ENCODE measurements at places on chromosomes 3 and 15.

- DNase-seq, result no peak
These were observed 69.8 kb downstream of the SH3GL3 start for GRCh38 chr15:83516935-83517334.

- DNase-seq, result no peak
These were observed 373.4 kb downstream of the NLGN1 start for GRCh38 chr3:173770796-173771573.

DNA sequence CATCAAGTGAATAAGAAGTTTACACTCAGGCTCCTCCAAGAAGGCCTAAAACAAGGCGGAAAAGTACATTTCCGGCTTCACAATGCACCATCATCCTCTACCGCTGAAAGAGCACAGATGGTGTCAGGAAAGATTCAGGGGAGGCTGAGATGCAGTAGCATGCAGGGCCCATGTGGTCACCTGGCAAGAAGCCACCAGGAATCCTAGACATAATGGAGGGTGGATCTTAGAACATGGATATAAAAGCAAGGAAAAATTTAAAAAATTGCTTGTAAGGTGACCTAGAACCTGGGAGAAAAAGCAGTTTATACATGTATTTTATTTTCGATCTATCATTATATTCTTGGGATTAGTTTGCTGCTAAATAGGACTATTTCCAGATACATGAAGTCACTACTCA is 21.9 kb upstream of the OTOL1 start:
- no peak for DNase-seq

DNA sequence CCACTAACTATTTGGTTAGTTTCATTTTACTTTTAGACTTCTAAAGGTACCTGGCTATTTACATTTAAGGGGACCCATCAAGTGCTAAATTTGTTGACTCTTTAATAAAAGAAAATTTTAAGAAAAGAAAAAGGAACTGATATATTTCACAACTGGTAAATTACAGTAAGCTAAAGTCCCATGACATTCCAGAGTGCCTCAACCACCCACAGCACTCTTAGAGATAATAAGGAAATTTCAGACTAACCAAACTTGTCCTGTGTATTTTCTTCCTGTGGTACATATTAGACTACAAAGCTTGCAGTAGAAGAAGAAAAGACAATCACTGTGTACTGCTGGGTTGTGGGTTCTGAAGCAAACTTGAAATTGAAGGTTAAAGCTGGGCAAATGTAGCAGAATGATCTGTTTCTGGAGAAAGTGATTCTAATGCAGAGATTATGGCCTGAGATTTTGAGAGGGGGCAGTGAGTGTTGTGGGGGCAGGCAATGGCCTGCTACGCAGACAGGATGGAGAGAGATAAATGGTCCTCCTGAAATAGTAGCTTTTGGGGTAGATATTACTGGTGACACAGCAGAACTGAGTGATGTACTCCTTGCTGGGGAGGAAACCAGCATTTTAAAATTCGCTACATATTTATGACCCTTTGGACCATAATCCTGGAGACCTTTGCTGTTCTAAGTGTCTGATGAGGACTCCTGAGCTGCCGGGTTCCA is 24.5 kb upstream of the MFSD1 start:
- DNase-seq, result no peak

DNA sequence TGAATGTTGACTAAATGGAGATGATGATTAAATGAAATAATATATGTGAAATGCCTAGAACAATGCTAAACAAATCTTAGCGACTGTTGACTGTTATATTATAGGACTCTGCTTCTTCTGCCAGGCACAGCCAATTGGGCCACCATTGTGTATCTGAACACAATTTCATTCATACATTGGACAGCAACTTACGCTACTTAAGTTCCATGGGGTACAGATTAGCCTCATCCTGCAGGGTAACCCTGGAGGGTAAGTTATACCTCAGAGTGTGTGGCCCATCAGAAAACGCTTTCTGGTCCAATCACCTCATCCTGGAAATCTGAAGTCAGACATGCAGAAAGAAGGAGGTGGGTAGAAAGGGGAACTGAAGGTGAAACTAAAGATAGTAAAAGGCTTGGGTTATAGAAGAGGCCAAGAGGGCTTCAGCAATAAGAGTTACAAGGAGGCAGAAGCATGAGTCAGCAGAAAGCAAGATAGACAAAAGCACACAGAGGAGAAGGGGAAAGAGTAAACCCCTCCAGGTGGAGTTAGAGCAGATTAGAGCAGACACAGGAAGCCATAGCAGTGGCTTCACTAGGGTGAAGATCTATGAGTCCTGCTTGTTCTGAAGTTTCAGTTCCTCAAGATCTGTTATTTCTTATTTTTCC is 119.3 kb upstream of the SLC24A5 start:
- DNase-seq, result no peak

DNA sequence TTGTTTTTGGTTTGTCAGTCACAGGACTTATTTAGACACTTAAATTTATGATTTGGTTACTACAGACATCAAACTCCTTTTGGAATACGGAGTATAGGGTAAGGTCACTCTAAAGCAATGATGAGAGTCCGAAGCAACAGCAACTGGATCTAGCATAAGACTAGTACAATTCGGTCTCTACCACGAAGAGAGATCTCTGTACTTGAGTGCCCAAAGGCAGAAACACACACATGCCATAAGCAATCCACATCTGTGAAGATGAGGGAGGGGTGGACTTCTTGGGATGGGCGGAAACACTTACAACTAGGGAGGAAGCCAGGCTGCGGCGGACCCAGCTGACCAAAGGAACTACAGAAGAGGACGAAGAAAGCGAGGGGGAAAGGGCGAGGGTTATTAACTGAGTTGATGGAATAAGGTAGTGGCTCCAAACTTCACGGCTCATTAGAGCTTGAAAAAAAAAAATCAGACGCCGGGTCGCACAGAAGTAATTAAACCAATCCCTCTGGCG is 595 bp downstream of the DPH6 start:
- DNase-seq, result no peak

DNA sequence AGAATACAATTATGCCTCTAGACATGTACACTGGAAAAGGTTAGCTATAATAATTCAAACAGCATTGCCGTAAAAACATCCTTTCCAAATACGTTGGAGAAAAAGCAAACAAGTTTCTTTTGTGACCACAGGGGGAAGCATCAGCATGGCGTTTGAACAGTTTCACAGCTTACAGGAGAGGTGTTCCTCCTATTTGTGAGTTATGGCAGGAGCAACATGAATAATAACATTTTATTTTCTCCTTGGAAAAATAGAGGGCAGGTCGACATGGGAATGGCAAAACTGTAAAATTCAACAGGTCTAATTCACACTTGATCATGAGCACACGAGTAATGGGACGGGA is 39.7 kb upstream of the GADL1 start:
- DNase-seq, result no peak

DNA sequence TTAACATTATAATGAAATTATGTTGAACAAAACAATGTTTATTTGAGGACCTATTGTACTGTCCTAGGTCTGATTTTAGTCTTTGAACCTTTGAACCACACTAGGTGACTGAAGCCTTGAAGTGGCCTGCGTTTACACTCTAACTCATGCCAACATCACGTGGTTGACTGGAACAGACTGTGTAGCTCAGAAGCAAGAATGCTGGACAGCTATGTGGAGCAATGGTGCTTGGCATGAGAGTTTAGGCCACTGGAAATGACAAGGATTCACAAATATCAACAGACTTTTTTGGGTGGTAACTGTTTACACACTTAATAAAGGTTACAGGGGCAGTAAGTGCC is 391.5 kb downstream of the RAP2B start:
- no peak for DNase-seq

GRCh38 chr3:69568951-69569350 is 170.3 kb upstream of the MITF start:
- no peak for DNase-seq

DNA sequence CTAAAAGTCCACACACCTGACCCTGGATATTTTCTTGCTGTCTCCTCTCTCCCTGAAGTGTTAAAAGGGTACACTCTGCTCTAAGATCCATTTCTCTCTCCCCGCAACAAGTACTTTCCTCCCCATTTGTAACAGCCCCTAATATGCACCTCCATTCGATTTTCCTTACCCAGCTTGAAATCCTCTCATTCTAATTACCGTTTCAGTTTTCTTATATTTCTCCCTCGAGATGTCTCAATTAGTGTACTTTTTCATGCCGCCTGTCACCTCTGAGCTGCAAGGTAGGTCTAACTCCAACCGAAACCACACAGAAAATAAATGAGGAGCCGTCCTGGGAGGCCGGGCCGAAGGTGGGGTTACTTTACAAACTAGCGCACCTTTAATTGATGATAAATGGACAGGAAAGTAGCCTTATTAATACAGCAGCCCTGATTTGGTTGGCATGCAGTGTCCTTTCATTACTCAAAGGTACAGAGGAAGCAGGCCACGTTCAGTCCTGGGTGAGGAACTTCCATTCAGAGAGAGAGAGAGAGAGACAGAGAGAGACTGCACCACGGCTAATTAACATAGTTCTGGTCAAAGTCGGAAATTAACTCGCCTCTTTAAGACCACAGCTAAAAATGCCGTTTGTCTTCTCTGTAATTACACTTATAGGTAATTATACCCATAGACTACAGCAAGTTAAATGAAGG is 319.9 kb downstream of the ARRDC4 start:
- no peak for DNase-seq

GRCh38 chr3:61944726-61945125 is 383.4 kb downstream of the PTPRG start:
- no peak for DNase-seq

- no peak for DNase-seq
These were observed 906.0 kb upstream of the ALCAM start for GRCh38 chr3:104460477-104461406.

GRCh38 chr3:179018808-179019207 is 52.8 kb downstream of the ZMAT3 start:
- DNase-seq, result no peak

- no peak for DNase-seq
These were observed 119.6 kb downstream of the ASB7 start for GRCh38 chr15:100721758-100722550.

- no peak for DNase-seq
These were observed 384.1 kb downstream of the PLOD2 start for GRCh38 chr3:145776782-145777408.

GRCh38 chr3:45904931-45905330 is 18.6 kb downstream of the CCR9 start:
- no peak for DNase-seq

GRCh38 chr3:25911525-25912295 is 121.8 kb downstream of the OXSM start:
- DNase-seq, result no peak

- no peak for DNase-seq
These were observed 99.4 kb downstream of the FLNB start for GRCh38 chr3:58107597-58107996.

GRCh38 chr3:156471431-156471830 is 83.5 kb downstream of the SSR3 start:
- no peak for DNase-seq

GRCh38 chr3:69095636-69096035 is 10.9 kb downstream of the ARL6IP5 start:
- DNase-seq, result no peak

DNA sequence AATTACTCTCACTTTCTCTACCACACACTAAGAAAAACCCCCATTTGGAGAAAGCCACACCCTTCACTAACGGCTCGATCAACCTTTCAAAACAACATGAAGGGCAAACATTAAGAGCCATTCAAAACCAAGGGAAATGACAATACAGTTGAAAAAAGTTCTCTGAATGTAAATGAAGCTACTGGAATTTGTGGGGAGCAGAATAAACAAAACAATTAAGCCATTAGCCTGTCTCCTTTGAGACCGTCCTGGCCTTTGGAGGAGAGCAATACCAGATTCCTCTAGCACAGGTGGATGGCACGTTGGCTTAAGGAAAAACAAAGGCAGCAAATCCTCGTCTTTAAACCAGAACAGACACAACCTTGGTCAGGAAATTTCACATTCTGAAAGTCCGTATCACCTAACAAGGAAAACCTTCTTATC is 18.7 kb downstream of the MYO1E start:
- no peak for DNase-seq

DNA sequence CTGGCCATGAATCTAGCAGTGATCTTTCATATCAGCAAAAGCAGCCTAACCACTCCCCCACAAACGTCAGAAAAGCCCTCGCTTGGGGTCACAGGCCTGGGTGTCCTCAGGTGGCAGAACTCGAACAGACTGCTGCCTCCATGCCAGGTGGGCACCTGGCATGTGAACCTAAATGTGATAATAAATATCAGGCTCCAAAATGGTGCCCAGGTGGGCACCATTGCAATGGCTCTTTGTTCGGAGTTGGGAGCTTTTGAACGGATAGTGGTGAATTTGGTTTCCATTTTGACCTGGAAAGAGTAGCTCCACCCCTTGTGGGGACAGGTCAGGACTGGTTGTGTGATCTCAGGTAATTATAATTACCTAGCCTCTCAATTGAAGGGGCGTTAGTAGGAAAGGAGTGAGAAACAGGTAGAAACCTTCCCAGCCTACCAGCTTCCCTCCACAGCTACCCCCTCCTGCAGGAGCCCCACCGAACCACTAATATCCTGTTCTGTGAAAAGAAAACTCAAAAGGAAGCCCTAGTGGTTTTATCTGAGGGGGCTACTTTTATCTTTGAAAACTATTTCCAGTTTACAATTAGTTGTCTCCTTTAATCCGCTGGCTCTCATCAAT is 18.1 kb downstream of the MYO1E start:
- DNase-seq, result no peak

DNA sequence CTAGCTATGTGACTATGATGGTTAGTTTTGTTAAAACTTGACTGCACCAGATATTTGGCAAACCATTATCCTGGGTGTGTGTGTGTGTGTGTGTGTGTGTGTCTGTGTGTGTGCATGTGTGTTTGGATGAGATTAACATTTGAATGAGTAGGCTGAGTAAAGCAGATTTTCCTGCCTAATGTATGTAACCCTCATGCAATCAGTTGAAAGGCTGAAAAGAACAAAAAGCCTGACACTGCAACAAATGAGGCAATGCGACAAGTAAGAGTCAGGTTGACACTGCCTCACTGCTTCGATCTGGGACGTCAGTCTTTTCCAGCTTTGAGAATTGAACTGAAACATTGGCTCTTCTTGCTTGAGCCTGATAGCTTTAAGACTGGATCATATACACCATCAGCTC is 643.0 kb downstream of the NAALADL2 start:
- no peak for DNase-seq

- DNase-seq, result no peak
These were observed 56.1 kb downstream of the TAFA4 start for GRCh38 chr3:68876112-68876713.

GRCh38 chr3:12222775-12223485 is 64.2 kb upstream of the TIMP4 start:
- no peak for DNase-seq

- no peak for DNase-seq
These were observed 832.9 kb upstream of the CFAP20DC start for GRCh38 chr3:59882746-59883145.

- DNase-seq, result no peak
These were observed 1.8 kb upstream of the NAALADL2 start for GRCh38 chr3:174857301-174857700.

- no peak for DNase-seq
These were observed 877.3 kb downstream of the ROBO2 start for GRCh38 chr3:77917225-77917624.

DNA sequence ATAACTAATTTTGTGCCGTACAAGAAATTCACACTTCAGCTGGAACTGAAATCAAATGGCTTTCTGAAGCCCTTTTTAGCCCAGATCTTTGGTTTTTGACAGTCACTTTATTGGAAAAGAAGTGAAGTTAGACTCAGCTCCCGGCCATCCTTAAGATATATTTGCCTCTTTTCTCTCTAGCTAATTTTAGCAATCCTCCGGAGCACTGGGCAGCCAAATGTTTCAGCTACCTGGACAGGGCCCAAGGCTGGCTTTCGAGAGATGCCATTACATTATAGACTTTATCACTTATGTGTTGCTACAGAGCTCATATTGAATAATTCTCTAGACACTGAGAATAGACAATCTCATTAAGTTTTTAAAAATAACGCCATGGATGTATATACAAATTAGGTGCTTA is 28.5 kb upstream of the RPL39L start:
- no peak for DNase-seq
